ENCODE measurements at places on chromosomes 16 and 17.

- no peak for DNase-seq
These were observed 26.9 kb upstream of the SLC38A8 start for GRCh38 chr16:84069540-84069939.

GRCh38 chr17:75238684-75239191, 22.7 kb downstream of the GGA3 start:
- DNase-seq: peak; percentile 78

DNA sequence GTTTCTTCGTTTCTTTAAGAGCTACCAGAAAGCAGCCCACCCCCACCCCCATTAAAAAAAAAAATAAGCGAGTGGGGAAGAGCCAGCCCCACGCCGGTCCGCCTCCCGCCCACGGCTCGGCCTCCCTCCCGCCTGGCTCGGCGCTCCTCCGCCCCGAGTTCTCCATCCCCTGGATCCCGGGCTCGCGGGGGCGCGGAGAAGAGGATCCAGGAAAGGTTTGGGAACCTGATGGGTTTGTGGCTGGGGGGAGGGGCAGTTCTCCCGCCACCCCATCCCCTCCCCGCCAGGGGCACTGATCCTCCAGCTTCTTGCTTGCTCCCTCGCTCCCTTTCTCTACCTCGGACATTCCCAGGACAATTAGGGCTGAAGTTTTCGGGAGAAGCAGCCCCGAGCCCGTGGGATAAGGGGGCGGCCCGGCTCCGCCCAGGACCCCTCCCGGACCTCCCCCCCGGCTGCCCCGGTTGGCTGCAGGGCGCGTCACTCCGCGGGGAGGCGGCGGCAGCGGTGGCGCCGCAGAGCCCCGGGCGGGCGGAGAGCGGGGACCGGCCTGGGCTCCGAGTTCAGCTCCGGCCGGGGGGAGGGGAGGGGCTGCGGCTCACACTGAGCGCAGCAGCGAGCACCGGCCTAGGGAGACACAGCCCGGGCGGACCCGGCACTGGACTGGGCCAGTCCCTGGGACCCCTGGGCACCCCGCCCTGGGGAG, 1.0 kb upstream of the SALL1 start:
- no peak for DNase-seq

DNA sequence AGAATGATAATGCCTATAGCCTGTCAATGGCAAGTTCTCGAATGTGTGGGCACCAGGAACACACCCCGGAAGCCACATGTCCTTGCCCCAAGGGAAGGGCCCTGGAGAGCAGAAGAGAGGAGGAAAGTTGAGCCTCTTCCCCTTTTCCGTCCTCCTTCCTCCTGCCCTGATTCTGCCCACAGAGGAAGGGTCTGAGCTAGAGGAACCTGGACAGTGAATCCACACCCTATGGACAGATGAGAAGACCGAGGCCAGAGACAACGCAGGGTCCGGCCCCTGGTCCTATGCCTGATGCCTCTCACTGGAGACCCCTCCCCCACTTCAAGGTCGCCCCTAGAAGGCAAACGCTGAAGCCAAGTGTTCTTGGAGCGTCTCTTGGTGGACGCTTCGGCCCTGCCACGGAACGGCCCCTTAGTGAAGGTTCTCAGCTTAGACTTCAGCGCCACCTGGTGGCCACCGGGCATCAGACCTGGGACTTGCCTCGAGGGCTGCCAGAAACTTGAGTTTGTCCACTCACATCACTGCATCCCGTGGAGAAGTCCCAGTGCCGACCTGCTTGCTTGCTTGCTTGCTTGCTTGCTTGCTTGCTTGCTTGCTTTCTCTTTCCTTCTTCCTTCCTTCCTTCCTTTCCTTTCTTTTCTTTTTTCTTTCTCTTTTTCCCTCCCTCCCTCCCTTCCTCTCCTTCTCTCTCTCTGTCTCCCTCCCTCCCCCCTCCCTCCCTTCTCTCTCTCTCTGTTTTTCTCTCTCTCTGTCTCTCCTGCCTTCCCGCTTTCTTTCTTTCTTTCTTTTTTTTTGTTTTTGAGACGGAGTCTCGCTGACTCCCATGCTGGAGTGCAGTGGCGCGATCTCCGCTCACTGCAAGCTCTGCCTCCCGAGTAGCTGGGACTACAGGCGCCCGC, 20.6 kb upstream of the SPNS3 start:
- peak; percentile 94 for DNase-seq

DNA sequence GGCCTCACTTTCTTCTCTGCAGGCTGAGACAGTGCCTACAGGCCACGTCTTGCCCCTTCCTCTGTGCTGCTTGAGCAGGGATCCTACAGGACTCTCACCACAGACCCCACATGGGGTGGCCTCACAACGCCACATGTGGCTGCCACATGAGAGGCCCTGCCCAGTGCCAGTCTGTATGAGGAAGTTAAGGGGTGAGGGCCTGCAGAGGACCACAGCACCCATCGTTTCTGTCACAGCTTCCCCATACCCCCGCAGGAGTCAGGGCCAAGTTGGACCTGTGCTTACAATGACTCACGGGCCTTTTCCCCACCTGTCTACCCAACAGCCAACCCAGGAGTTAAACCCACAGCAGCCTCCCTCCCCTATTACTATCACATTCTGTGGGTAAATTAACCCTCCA, 2.9 kb upstream of the GSDMB start:
- DNase-seq: peak; percentile 53

- no peak for DNase-seq
These were observed 49.7 kb downstream of the ACSM1 start for GRCh38 chr16:20647736-20648135.

DNA sequence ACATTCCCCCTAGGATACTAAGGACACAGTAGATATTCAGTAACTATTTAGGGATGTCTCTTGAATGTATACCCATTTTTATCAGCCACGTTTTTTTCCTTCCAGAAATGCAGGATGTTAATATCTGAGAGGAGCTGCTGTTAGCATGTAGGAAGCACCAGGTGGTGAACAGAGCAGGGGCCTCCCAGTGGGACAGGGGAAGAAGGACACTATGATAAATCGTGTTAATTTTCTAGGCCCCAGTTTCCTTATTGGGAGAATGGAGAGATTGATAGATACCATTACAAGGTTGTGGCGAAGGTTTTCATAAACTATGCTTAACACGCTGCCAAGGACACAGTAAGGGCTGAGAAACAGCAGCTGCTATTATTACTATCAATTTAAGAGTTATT, 45.4 kb downstream of the PRSS54 start:
- no peak for DNase-seq

DNA sequence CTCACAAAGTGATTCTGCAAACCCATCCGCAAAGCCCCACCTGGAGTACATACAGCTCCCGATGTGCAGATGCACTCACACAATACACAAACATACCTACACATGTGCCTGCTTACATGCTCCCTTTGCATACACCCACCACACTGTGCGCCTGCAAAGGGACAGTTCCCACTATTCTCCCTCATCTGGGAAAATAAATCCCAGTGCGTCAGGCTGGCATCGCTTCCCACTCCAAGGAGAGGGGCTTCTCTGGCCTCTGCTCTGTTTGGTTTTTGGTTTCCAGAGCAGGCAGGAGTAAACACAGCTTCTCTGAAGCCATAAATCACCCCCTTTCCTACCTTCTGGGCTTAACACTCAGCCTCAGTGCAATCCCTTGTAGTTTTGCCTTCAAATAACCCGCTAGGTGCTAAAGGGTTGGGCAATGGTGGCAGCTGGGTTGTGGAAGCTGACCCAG, 14.7 kb downstream of the HOXB4 start:
- no peak for DNase-seq

GRCh38 chr17:57601143-57601735, 143.9 kb downstream of the CCDC182 start:
- peak; percentile 48 for DNase-seq

- no peak for DNase-seq
These were observed 28.8 kb downstream of the ANKFN1 start for GRCh38 chr17:56182081-56182480.

GRCh38 chr16:8736123-8736668, 61.2 kb downstream of the TMEM186 start:
- no peak for DNase-seq

DNA sequence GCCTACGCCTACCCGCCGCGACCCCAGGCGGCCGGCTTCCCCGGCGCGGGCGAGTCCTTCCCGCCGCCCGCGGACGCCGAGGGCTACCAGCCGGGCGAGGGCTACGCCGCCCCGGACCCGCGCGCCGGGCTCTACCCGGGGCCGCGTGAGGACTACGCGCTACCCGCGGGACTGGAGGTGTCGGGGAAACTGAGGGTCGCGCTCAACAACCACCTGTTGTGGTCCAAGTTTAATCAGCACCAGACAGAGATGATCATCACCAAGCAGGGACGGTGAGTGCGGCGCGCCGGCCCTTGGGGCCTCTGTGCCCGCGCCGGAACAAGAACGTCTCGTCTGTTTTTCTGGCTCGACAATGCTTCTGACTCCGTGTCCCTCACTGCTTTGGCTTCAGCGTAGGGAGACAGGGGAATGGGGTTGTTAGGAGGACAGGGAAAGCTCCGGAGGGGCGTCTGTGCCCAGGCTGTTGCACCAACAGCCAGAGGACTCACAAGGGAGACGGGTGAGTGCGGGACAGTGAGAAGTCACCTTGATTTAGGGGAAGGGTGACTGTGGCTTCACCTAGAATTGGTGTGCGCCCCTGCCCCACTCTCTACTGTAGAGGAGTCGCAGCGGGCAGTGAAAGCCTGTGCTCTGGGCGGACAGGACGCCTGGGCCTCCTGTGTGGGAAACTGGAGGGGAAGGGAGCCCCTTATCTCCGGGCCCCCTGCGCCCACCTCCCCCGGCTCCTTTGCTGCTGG, 806 bp downstream of the TBX21 start:
- DNase-seq: no peak

GRCh38 chr16:72873853-72874252, 174.1 kb downstream of the ZFHX3 start:
- DNase-seq: no peak

GRCh38 chr17:9895923-9896322, 9.1 kb downstream of the RCVRN start:
- no peak for DNase-seq

GRCh38 chr16:25184771-25185170, 32.0 kb upstream of the AQP8 start:
- no peak for DNase-seq

GRCh38 chr16:2967721-2968161, 1.4 kb upstream of the PAQR4 start:
- no peak for DNase-seq

GRCh38 chr17:57114085-57114673, 29.1 kb downstream of the AKAP1 start:
- DNase-seq: peak; percentile 81

GRCh38 chr17:73342050-73342522, 30.3 kb upstream of the CDC42EP4 start:
- DNase-seq: no peak

GRCh38 chr17:17669580-17670235, 11.6 kb upstream of the RAI1 start:
- DNase-seq: no peak

DNA sequence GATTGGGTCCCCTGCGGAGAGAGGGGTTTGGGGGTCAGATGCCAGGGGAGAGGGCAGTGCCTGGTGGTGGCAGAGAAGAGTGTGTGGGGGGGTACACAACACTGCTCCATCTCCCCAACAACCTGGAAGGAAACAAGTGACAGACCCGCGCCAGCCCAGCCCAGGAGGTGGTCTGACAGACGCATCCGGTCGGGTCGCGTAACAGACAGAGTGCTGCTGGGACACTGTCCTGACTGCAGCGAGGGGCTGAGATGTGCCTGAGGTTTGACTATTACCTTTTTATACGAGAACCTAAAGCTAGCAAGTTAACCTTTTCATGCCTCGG, 16.2 kb downstream of the UNC13D start:
- DNase-seq: no peak

- DNase-seq: no peak
These were observed 638.0 kb upstream of the RBFOX1 start for GRCh38 chr16:6694636-6695035.

GRCh38 chr16:21645261-21645721, 7.1 kb downstream of the IGSF6 start:
- peak; percentile 61 for DNase-seq

DNA sequence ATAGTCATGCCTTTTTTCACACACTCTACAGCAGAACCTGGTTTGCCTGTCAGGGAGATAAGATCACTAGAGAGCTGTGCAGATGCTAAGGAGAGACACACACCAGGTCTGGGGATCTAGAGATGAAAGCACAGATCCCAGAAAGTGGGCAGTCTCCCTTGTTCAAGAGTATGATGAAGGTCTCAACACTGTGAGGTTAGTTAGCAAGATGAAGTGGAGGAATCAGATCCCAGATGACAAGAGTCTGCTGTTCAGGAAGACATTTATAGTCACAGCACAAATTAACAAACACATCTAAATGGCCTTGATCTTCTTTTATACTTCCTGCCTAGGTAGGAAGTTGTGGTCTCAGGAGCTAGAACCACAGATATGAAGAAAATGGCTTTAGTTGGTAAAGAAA, 23.4 kb upstream of the SKAP1 start:
- DNase-seq: no peak

DNA sequence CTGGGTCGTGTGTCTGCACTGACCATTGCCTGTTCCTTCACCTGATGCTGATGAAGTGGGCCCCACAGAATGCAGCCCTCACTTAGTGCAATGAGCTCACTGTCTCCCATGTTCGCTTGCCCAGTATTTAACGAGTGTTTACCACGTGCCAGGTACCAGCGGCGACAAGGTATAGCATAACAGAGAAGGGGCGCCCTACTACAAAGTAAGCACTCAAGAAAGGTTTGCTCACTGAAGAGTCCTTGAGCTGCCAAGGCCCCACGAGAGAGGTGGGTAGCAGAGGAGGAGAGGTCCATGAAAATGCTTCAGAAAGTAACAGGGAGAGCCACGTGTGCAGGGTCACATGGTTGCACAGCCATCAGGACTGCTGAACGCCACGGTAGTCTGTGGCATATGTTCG, 230.0 kb downstream of the NTN1 start:
- DNase-seq: no peak

GRCh38 chr16:46658925-46659324, 30.1 kb downstream of the VPS35 start:
- DNase-seq: no peak

- no peak for DNase-seq
These were observed 73.5 kb upstream of the KIF2B start for GRCh38 chr17:53749178-53749577.

DNA sequence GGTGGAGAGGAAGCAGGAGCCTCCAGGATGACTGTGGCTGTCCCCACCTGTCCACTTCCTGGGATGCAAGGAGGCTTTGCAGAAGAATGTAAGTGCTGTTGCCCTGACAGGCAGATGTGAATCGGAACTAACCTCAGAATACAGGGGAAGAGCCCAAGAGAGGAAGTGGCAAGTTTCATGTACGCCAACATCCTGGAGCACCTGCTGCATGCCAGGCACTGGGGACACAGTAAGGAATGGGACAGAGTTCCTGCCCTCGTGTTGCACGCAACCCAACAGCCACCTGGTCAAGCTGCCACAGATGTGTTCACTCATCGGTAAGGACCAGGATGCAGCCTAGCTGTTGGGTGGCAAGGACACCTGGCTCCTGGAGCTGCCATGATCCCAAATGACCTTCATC, 98.6 kb upstream of the RPL38 start:
- no peak for DNase-seq

GRCh38 chr17:72969293-72969906, 123.1 kb downstream of the SLC39A11 start:
- no peak for DNase-seq

Measured in activated T-cell treated with anti-CD3 and anti-CD28 coated beads, Interleukin-2, amount 50 U/mL, for 24 hours (primary cell).